ENCODE measurements at places on chromosomes 4 and X. TPM values are rescaled to one million over a fixed set of nuclear protein-coding genes. Genes with fewer than 3 reads are reported as not detected.

ARSJ gene
- not detected for polyA plus RNA-seq

COL4A6 gene
- not detected for polyA plus RNA-seq

DUSP9 gene
- not detected for polyA plus RNA-seq

OTC gene
- polyA plus RNA-seq = not detected

CLDN34 gene
- not detected for polyA plus RNA-seq

KCNE5 gene
- polyA plus RNA-seq = 0.69 TPM

ATP8A1 gene
- 15.3 TPM for polyA plus RNA-seq

EDA gene
- polyA plus RNA-seq = not detected

NEUROG2 gene
- not detected for polyA plus RNA-seq

MXRA5 gene
- polyA plus RNA-seq = not detected

MAGEA9B gene
- not detected for polyA plus RNA-seq

SPP1 gene
- not detected for polyA plus RNA-seq

SMC1A gene
- 43.1 TPM for polyA plus RNA-seq

GPR119 gene
- not detected for polyA plus RNA-seq

GATA1 gene
- 0.28 TPM for polyA plus RNA-seq

RBM46 gene
- not detected for polyA plus RNA-seq

AMER1 gene
- 0.06 TPM for polyA plus RNA-seq

PPP4R3C gene
- not detected for polyA plus RNA-seq

FGD1 gene
- 0.36 TPM for polyA plus RNA-seq

CXCL3 gene
- not detected for polyA plus RNA-seq

GPR50 gene
- polyA plus RNA-seq = not detected

TRO gene
- polyA plus RNA-seq = not detected

SLC26A1 gene
- not detected for polyA plus RNA-seq

GPRASP3 gene
- 0.81 TPM for polyA plus RNA-seq

LEF1 gene
- polyA plus RNA-seq = 28.7 TPM

VCX gene
- polyA plus RNA-seq = not detected

HS3ST1 gene
- polyA plus RNA-seq = not detected

DCAF12L2 gene
- not detected for polyA plus RNA-seq

RPS6KA6 gene
- polyA plus RNA-seq = not detected

PAQR3 gene
- polyA plus RNA-seq = 3.5 TPM

HAUS7 gene
- polyA plus RNA-seq = 43.2 TPM

SSX4 gene
- polyA plus RNA-seq = not detected
